ENCODE measurements at places on chromosomes 16 and 17.

- no peak for DNase-seq
Observed at GRCh38 chr16:28558456-28558855, 4.7 kb downstream of the SGF29 start.

DNA sequence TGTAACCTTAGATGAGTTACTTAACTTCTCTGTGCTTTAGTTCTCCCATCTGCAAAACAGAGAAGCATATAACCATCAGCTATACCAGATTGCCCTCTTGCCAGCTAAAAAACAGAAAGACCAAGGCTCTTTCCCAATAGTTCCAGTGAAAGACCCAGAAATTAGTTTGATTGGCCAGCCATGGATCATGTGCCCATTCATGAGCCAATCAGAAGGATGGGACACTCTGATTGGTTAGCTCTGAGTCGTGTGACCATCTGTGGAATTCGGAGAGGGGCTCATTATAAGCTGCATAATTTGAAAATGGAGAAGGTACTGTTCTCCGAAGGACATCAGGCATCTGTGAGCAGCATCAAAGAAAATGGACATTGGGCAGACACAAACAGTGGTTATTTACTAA is 155.2 kb downstream of the ABCC12 start:
- no peak for DNase-seq

DNA sequence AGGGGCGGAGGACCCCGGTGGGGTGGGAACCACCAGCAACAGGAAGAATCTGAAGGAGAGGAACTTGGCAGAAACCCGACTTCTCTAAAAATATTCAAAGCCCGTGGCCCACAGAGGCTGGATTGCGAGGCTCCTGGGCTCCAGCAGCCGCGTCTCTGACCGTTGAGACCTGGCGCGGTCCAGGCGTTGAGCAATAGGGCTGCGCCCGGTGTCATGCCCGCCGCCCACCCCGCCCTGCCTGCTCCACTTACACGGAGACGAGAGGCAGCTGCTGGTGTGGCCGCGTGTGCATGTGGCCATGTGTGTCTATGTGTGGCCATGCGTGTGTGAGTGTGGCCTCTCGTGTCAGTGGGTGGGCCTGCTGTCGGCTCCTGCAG is 83.6 kb downstream of the IRF8 start:
- DNase-seq: no peak

DNA sequence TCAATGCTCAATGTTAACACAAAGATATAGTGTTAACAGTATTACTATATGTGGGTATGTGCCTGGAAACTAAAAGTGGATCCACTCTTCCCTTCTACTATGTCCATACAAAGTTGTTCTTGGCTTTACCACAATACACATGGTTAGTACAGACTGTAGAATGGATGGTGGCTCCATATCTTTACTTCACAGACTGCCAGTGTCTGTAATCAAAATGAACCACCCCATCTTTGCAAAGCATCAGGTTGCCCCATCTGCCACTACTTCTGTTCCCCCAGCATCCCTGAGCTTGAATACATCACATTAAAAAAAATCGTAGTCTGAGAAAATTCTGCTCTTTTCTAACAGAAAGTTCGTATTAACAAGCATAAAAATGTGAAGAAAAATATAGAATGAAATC is 30.0 kb downstream of the USP32 start:
- no peak for DNase-seq

- DNase-seq: no peak
Observed at GRCh38 chr16:24217461-24217860, 38.7 kb upstream of the CACNG3 start.

GRCh38 chr17:73603971-73604370 is 40.3 kb downstream of the SDK2 start:
- no peak for DNase-seq

Measured in activated CD8-positive, alpha-beta memory T cell treated with anti-CD3 and anti-CD28 coated beads for 1 hour (primary cell).